ELR (cell line): ENCODE measurements at places on chromosomes 7 and 10.
A peak's percentile ranks its signal among the peaks of the same experiment; 100 is the strongest.

GRCh38 chr10:104288355-104288754 is 19.4 kb downstream of the GSTO2 start:
- no peak for DNase-seq

GRCh38 chr7:105853931-105854419 is 22.4 kb downstream of the ATXN7L1 start:
- no peak for DNase-seq

DNA sequence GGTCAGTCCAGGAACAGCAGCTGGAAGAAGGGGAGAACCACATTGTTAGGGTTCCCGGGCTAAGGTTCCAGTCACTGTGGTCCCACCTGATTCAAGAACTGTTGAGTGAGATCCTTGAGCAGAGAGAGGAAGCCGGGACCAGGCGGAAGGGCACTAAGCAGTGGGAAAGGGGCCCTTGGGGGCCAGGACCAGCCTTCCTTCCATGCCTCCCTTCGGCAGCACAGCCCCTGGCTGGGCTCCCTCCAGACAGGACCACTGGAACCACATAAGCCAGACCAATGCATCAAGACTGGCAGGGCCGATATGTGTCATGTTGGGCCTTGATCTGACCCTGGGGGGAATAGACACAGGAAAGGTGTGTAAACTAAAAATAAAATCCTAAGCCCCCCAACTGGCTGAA is 103.9 kb downstream of the STRA8 start:
- no peak for DNase-seq

DNA sequence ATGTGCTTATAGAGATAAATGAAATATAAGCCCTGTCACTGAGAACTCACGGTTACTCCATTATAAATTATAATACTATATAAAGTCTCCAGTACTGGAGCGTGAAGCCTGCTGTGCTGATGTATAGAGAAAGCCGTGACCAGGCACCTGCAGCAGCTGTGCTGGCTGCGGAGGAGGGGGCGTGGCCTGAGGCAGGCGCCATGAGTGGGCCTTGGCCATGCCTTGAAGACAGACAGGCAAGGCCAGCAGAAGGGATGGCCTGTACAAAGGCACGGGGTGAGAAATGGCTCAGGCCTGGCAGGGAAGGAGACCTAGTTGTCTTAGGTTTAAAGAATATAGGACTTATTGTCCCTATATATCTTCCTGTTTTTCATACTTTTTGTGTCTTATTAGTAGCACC is 218.5 kb upstream of the STK17A start:
- no peak for DNase-seq

DNA sequence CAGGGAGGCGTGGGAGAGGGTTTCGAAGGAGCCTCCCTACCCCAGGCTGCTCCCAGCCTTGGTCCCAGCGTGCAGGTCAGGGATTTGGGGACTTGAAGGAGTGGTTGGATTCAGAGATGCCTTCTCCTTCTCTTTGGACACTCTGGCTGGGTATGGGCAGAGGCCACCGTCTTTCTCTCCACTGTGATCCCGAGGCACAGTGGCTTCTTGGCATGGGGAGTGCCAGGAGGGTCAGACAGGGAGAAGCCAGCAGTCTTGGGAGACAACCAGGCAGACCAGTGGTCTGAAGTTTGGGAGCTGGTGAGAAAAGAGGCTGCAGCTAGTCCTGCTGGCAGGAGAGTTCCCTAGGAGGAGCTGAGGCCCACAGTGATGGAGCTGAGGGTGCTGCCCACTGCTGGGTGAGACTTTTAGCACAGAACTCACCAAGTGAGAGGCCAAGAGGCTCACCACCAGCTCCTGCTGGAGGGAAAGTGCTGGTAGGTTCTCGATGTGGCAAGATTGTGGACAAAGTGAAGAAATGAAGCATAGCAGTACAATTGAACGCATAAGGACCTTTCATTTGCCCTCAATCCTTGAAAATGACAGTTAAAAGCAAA is 35.2 kb upstream of the WDFY4 start:
- peak; percentile 11 for DNase-seq

GRCh38 chr10:8428654-8429053 is 374.2 kb downstream of the GATA3 start:
- DNase-seq = no peak

DNA sequence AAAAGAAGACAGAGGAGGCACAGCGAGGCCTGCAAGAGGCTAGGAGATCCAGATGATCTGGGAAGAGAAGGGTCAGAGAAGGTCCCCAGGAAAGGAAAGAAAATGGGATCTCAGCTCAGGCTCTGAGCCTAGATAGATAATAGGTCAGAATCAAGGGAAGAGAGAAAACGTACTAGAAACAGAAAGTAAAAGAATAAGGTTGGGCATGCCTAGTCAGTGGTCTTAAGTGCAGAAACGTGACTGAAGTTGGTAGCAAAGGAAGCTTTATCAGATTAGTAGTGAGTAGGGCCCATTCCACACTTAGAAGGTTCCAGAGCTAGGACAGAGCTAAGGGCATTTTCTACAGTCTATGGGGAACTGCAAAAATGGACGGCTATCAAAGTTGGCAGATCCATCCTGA is 84.8 kb upstream of the ASAH2 start:
- DNase-seq = no peak

DNA sequence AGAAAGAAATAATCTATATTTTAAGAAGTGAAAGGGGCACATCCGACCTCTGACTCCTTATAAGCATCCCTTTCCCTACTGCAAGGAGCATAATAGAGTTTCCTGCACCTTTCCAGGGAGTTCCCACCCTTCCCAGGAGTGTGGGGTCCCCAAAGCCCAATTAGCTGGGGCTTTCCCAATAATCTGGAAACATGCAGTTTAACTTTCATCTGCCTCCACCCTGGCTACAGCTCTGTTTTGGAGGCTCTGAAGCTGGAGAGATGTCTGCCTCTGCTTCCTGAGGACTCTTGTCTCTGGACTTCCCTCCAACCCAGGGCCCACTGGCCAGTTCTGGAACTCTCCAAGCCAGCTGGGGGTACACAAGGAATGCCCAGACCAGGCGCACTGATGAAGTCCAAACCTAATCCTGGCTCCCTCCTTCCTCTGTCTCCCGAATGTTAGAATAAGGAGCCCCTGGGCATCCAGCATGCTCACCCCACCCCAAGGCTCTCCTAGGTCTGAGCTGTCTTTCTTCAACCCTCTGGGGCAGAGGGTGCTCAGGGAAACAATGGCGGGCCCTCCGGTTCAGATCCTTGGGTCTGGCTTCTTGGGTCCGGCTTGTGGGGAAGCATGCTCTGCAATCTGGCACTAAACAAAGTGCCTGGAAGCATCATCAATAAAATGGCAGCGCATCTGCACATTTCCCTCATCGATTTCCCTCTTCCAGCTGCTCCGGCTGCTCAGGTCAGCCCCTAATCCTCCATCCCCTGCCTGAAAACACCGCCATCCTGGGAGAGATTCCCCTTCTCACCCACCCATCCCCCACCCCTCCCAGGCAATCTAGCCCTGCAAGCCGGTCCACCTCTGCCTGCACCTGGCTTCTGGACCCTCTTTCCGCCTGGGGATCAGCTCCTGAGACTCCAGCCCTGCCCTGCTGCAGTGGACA is 13.3 kb downstream of the HOXA4 start:
- DNase-seq = no peak

- no peak for DNase-seq
Measured at GRCh38 chr7:139562491-139562890, 39.0 kb downstream of the CLEC2L start.

- DNase-seq = no peak
Measured at GRCh38 chr7:155834486-155835048, 22.3 kb upstream of the SHH start.

- DNase-seq = peak; percentile 59
Measured at GRCh38 chr10:21989453-21990154, 13.9 kb downstream of the DNAJC1 start.

DNA sequence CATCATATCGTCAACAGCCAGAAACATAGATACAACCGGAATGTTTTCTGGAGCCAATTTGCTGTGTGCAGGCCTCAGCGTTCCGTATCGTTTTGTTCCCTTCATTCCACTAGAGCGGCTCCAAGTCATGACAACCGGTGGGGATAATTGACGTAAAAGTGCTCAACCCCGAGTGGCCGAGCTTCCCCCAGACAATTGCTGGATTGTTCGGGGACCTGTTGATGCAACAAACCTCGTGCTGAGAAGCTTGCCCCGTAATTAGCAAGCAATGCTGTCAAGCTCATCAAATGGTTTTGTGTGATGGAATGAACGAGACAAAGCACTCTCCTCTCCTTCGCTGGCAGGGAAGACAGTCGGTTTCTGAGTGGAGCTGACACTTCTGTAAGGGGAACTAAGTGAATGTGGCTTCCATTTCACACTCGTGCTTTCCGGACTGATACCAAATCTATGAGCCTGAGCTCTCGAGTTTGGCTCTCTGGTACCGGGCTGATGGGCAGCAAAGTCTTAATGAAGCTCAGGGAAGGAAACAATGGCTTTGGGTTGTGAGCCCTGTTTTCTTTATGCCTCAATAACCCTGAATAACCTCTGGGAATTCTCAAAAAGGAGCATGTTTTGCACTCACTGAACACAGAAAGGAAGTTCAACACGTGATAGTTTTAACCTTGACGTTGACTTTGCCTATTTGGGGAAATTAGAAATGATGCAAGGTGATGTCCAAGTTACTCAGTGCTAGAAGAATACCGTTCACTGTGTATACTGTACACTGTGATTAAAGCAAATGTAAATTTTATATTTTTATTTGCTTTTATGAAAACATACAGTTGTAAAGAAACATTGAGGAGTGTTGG is 220.5 kb downstream of the BAMBI start:
- DNase-seq = no peak

GRCh38 chr10:67259319-67259929 is 333.6 kb downstream of the LRRTM3 start:
- no peak for DNase-seq

DNA sequence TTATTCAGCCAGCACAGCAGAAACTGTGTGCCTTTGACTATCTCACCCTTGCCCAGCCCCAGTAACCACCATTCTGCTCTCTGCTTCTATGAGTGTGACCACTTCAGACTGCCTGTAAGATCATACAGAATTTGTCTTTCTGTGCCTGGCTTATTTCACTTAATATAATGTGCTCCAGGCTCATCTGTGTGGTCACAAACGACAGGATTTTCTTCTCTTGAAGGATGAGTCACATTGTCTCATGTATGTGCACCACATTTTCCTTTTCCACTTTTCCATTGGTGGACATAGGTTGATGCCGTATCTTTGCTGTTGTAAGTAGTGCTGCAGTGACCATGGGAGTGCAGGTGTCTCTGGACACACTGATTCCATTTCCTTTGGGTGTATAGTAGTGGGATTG is 122.5 kb upstream of the LANCL2 start:
- peak; percentile 46 for DNase-seq

DNA sequence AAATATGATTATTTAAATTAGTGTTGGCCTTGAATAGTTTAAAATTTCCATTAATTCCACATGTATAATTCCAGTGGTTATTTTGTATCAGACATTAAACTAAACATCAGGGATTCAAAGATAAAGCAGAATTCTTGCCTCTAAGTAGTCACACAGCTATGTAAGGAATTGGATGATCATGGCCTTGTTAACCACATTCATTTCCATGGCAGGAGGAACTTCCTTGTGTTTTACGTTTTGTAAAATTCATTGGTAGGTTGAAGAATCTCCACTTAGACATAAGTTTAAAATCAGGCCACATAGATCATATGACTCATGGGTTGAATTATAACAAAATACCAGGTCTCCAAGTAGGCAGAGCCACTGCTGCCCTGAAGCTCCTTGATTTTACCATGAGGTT is 289.7 kb downstream of the PLXDC2 start:
- DNase-seq = no peak

DNA sequence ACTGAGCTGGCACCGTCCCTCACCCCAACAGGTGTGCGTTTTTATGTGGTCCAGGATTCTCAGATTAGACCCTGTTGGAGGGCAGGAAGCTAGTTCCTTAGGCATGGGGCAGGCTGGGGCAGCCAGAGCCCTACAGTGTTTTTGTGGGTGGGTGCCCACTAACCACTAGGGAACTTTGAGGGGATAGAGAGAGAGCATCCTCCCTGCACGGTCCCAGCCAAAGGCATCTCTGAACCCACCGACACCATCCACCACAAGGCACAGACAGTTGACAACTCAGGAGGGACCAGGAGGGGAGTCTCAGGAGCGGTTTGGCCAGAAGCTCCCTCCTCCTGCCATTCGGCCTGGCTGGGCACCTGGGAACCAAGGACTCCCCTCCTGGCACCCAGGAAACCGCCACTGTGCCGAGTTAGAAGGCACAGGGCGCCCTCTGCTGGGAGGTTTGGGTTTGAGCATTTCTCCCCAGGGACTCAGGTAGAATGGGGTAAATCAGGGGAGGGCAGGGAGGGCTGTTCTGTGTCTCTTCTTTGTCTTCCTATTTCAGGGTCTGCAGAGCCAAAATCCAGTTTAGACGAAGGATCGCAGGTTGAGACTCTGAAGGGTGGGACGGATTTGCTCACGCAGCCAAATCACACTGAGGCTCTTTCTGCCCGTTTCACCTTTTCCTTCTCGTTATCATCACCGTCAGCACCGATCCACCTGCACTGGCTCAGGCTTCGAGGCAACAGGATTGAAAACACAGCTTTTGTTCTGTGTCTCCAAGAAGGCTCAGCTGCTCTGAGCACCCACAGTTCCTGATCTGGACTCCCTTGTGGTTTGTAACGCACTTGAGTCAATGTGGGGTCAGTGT is 84.8 kb upstream of the COL13A1 start:
- peak; percentile 69 for DNase-seq

GRCh38 chr7:36775061-36775620 is 50.8 kb upstream of the AOAH start:
- DNase-seq = no peak

- DNase-seq = peak; percentile 75
Measured at GRCh38 chr10:61992671-61993668, 91.5 kb downstream of the ARID5B start.

- no peak for DNase-seq
Measured at GRCh38 chr10:124071141-124071540, 22.3 kb downstream of the CHST15 start.

DNA sequence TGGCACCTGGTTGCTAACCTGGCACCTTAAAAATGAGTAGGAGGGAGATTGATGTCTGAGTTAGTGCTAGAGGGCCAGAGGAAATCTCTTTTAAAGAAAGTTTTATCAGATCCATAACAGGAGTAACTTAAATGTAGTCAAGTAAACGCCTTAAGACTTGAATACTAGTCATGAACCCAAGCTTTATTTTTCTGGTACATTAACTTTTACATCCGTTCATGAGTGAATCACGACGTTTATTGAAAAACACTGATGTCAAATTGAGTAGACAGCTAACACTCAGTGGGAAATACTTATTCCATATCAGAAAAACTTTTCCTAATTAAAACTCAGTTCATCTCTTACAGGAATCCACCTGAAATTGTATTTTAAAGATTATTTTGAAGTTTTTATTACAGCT is 6.9 kb upstream of the LAMB1 start:
- no peak for DNase-seq

GRCh38 chr10:77529050-77529576 is 108.5 kb downstream of the KCNMA1 start:
- DNase-seq = no peak

DNA sequence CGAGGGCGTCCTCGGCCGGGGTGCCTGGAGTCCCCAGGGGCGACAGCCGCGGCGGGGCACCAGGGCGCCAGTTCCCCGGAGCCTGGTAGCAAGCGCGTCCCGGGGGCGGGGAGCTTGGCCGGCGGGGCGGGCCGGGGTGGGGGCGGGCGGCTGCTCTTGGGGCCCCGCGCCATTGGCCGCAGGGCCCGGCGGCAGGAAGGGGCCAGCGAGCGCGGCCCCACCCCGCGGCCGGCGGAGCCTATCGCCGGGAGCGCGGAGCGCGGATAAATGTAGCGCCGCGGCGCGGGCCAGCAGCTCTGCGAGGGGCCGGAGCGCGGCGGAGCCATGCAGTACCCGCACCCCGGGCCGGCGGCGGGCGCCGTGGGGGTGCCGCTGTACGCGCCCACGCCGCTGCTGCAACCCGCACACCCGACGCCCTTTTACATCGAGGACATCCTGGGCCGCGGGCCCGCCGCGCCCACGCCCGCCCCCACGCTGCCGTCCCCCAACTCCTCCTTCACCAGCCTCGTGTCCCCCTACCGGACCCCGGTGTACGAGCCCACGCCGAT is at the start of gene HHEX:
Gene HHEX, plus strand, starts transcription at position 293 of the 548 bp plus-strand sequence. Its CDS starts 32 bp downstream, at position 325.
- peak; percentile 82 for DNase-seq
